Immature natural killer cell (primary cell): ENCODE measurements at places on chromosomes 2 and 18.
A peak's percentile ranks its signal among the peaks of the same experiment; 100 is the strongest.

DNA sequence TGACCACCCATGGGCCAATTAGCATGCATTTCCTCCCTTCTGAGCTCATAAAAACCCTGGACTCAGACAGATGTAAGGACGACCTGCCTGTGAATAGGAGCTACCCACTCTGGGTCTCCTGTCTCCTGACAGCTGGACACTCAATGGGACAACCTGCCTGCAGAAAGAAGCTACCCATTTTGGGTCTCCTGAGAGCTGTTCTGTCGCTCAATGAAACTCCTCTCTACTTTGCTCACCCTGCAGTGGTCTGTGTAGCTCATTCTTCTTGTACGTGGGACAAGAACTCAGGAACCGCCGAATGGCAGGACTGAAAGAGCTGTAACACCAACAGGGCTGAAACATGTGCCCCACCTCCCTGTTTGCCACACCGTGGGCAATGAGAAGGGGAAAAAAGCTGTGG lies 60.3 kb upstream of the DYNC1I2 start:
- no peak for DNase-seq

DNA sequence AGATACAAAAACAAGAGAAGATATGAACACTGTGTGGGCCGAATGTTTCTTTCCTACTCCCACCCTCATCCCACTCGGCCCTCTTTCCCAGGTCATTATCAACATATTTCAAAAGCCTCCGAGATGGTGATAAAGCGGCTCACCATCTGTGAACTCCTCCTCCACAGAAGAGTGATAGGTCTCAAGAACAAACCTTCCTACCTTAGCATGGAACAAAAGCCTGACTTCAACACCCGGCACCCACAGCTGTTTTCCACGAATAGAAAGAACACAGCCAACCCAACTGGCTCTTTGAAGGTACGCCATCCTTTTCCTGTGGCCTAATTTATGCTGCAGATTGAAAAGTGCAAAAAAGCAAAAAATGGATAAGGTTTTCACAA lies 28.8 kb downstream of the BCL2 start:
- DNase-seq = peak; percentile 28

DNA sequence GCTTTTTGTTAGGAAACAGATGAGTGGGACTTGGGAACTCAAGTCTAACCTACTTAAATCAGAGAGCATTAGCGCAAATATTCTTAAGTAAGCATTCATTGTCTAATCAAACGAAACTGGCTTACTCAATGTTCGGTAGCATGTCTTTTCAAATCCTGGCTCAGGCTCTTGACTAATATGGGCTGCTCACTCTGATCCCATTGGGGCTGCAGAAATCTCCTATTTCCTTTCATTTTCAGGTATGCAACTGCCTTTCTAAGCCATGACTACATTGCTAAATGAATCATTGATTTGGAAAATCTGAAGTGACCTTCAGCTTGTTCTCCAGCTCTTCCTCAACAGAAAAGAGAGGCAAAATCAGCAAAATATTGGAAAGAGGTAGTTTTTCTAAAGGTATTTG lies 2084.4 kb upstream of the PIK3C3 start:
- DNase-seq = no peak

- DNase-seq = peak; percentile 18
These were observed 53.3 kb downstream of the C1D start for GRCh38 chr2:68009526-68009925.

DNA sequence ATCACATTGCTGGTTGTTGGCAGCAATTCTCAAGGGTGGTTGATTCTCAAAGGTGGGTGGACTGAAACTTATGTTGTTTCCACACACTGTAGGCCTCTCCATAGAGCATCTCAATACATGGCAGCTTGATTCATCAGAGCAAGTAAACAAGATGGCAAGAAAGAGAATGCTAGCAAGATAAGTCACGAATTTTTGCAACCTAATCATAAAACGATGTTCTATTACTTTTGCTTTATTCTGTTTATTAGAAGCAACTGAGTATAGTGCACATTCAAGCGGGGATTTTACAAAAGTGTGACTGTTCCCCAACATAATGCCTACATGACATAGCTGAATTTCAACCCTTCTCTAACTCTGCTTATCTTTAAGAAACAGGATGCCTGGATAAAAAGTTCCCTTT lies 136.2 kb downstream of the CCDC178 start:
- DNase-seq = no peak

DNA sequence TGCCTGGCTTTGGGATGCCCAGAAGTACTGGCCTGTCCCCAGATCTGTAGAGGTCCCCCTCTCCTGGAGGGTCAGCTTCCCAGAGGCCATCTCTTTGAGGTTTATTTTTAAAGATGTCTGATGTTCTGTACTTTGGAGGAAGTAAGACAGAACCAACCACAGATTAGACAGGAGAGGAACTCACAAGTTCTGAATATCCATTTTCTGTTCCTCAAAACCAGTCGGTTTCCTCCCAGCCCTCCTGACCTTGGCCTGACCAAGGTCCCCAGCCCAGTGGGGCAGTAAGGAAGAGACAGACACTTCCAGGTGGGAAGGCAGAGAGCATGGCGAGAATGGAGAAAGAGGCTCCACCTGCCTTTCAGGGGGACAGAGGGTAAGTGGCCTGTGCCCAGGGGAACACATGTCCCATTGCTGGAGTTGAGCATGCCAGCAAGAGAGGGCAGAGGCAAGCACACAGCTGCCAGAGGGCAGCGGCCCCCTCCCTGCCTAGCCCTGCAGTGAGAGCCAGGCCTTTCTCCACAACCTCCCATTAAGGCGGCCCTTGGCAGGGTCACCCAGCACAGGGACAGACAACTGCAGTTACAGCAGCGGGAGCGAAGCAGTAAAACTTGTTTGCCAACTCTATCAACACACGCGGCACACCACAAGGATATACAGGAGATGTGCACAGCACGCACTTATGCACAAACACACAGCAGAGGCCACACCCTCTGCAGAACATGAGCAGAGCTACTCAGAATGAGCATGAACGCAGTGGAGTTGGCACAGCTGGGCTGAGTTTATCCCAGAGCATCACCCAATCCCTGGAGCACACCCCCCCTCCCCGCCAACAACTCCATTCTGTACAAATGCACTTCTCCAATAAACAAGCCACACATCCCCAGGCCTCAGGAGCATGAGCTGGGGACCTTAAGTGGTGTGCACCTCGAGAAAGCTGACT lies 18.5 kb upstream of the SEMA4C start:
- DNase-seq = no peak

DNA sequence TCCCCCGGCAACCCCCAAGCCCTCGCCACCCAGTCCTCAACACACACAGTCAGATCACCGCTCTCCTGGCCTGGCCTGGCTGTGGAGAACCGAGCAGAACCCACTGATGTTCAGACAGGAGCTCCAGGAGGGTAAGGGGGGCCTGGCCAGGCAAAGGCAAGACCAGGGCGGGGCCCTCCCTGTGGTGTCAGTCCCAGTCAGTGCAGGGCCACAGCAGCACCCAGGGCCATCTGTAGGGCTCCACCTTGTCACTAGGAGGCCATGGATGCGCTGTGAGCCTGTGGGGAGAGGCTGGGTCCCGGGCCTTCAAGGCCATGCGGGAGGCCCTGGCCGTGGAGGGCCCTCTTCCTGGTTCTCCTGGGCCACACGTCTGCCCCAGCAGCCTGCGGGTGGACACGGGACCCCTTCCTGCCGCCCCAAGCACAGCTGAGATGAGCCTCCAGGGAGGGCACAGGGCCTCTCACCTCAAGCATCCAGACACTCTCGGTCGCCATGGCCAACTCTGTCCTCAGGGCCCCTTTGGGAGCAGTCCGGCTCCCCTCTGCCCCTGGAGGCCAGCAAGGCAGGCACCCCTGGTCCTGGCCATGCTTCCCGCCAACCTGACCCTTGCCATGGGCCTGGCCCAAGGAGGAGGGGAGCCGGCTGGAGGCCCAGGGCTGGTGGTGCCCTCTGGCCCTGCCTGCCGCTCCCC lies 2.0 kb downstream of the ANO7 start:
- no peak for DNase-seq

- no peak for DNase-seq
These were observed 52.5 kb downstream of the CENPO start for GRCh38 chr2:24845691-24846090.

GRCh38 chr2:6793371-6793770 lies 72.3 kb downstream of the CMPK2 start:
- DNase-seq = no peak

DNA sequence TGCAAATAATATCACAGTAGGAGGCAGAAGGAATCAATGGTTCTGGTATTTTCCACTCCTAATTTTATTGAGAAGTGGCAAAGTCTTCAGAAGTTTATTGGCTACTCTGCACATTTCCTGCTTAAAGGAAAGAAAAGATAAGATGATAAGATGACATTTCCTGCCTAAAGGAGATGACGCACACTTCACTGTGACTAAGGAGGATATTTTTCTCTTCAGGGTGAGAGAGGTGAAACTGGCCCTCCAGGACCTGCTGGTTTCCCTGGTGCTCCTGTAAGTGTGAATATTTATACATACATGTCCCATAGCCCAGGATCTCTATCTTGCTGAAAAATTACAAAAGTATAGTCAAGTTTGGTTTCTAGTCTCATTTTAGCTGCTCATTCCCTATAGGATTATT lies 27.9 kb downstream of the COL3A1 start:
- no peak for DNase-seq

DNA sequence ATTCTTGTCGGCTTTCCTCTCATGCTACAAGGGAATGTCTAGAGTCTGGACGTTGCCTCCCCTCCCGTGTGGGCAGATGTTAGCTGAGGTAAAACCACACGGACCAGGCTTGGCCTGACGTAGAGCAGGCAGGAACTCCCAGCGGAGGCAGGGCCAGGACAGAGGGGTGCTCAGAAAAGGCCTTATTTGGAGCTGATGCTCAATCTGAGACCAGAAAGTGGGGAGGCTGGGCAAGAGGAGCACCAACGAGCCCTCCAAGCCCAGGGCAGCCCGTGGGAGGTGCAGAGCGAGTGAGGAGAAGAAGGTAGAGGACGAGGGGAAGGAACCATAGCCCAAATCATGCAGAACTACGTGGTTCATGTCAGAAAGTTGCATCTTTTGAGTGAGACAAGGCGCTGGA lies 9.0 kb downstream of the TEX51 start:
- no peak for DNase-seq

DNA sequence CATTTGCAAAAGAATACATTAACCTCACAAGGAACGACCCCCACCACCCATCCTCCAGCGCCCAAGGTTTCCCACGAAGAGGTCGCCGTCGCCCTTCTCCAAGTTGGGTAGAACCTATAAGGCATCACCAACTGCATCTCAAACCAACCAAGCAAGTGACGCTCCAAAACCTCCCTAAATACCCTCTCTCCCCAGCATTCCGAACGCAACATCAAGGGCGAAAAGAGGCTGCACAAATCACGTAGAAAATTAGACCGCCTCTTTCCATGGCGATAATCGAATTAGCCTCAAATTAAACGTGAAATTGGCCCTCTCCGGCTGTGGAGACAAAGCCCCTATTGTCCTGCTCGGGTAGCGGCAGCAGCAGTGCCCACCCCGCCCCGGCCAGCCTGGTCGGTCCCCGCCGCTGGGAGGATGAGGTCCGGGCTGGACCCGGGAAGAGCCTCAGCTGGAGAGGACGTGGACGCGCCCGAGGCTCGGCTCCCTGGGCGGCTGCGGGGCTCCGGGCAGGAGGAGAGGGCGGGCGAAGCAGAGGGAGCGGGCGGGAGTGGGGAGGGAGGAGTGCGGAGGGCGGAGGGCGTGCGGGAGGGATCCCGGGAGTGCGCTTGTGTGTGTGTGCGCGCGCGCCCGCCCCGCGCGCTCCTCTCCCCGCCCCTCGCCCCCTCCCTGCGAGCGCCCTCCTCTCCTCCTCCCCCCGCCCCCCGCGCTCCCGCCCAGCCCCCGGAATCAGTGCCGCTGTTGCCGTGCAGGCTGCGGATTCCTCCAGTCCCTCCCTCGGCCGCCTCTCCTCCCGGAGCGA lies at the start of gene SPTBN1:
TSS of gene SPTBN1 (plus strand) at position 765 of the 799 bp plus-strand sequence. CDS start 70,092 bp downstream, outside the sequence.
- no peak for DNase-seq

- DNase-seq = no peak
These were observed 104.5 kb upstream of the SP5 start for GRCh38 chr2:170610615-170611014.

- no peak for DNase-seq
These were observed 155.4 kb downstream of the THSD7B start for GRCh38 chr2:136920652-136921333.

- DNase-seq = no peak
These were observed 285.0 kb upstream of the PARD3B start for GRCh38 chr2:204260162-204260877.

DNA sequence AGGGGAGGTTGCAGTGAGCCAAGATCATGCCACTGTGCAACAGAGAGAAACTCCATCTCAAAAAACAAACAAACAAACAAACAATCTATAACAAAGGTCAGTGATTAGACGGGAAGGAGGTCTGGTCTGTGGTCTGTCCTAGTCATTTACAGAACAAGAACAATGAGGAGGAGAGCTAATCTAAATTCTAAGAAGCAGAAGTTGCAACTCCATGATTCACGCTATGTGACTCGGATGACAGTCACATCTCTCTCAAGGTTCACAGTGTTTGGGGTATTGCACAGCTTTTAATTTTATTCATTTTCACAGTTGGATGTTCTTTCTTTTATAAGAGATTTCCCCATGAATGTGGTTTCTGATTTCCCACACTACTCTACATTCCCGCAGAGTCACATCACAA lies 218.7 kb upstream of the PIEZO2 start:
- no peak for DNase-seq

DNA sequence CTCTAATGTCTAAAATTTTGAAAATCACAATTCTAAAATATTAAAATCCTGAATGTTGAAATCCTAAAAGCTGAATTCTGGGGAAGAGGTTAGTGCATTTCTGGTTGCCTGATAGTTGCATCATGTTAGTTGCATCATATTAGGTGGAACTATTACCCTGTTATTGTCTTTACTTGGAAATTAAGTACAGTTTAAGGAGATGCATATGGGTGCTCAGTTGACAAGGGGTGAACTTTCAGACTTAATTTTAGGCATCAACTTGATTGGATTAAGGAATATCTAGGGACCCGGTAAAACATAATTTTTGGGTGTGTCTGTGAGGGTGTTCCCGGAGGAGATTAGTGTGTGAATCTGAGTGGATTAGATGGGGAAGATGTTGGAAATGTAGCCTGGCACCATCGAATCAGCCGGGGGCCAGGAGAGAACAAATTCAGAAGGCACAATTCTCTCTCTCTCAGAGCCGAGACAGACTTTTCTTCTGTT lies 409.8 kb downstream of the PLCL1 start:
- DNase-seq = no peak

DNA sequence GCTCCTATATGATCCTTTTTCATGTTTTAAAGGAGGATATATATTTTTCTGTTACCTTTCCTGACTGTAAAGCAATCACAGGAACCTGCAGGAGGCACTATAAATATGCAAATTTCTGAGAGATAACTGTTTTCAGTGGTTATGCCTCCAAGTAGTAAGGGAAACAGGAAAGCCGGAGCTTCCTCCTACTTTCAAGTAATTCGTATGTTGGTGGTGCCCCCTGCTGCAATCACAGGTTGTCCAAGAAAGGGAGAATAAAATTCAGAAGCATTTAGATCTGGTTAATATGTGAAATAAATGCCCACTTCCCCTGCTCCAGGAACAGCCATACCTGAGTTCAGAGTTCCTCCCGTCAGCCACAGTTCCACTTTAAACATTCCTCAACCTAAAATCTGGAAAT lies 12.0 kb upstream of the BCL11A start:
- DNase-seq = no peak

GRCh38 chr2:189092936-189093335 lies 86.6 kb downstream of the COL5A2 start:
- no peak for DNase-seq
